CD4-positive, alpha-beta memory T cell (primary cell): ENCODE measurements at places on chromosomes 5 and 9. TPM values are rescaled to one million over a fixed set of nuclear protein-coding genes. Genes with fewer than 3 reads are reported as not detected.

GRCh38 chr9:133629221-133630110, 6.7 kb upstream of the DBH start:
- DNase-seq: no peak

DNA sequence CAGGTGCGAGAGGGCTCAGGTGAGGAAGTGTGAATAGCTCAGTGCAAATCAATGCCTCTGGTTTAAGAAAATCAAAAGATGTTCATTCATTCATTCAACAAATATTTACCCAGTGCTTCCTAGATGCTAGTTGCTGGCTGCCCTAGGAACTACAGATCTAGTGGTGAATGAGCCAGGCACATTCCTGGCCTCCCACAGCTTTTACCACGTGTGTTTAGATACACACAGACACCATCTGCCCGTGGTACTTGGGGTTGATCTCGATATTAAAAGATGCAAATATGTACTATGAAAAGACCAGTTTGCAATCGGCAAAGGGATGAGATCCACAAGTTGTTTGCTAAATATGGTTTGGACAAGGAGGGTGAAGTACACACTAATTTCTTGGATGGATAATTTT, 78.2 kb downstream of the GTF3C4 start:
- DNase-seq: no peak

DNA sequence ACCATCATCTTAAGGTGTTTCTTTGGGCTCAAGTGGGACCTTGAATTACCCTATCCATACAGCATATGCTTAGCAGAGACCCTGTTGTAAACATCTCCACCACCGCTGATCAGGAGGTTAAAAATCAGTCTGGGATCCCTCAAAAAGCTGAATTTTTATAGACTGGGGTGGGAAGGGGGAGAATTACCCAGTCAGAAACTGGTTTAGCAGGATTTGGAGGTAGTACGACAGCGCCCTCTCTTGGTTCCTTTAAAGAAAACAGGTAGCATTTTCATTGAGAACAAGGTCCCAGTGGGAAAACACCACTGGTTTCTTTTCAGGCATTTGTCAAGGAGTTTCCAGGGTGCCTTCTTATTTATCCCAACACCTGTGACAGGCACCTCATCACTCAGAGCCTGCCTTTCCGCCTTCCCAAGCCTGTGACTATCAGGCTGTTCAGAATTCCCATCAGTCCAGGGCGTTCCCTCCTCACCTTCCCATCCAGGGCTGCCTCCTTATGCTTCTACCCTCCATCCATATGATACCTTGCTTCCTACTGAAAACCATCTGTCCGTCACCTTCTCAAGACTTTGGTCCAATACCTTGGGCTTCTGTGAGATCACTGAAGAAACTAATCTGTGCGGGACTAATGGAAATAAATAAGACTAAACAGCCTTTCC, 203.8 kb upstream of the RAI14 start:
- DNase-seq: no peak

DNA sequence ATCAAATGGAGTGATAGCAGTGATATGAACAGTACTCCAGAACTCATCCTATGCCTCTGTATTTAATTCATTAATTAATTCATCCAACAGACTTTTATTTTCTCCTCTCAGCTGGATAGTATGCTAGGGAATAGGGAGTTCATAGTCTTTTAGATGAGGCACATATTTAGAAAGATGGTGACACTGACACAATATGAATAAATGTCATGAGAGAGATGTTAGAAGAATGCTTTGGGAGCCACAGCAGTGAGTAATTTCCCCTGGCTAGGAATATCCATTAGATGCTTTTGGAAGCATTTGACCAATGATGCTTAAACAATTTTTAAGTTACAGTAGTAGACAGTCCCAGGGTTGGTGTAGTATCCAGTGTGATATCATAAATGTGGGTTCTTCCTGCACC, 428.7 kb upstream of the SGCD start:
- no peak for DNase-seq

GRCh38 chr5:159337016-159337955, 7.0 kb upstream of the IL12B start:
- DNase-seq: peak; percentile 73

STPG3 gene
- total RNA-seq: not detected

- DNase-seq: no peak
Observed at GRCh38 chr5:88394536-88395175, 126.0 kb upstream of the TMEM161B start.

DNA sequence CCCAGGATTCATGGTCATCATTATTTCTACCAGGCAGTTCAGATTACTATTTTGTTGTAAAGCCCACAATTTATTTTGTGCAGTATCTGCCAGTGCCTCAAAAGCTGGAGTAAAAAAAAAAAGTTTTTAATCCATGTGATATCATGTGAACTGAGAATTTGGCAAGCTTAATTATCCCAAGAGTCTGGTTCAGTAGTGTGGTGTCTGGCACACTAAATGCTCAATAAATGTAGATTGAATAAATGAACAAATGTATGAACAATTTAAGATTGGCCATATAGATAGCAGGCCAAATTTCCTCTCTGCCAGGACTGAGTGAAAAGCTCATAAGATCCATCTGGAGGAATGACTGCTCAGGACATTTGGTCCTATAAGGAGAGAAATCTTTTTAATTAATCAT, 533.0 kb downstream of the TLE1 start:
- DNase-seq: no peak

KLHL3 gene
- total RNA-seq: 22.0 TPM

DNA sequence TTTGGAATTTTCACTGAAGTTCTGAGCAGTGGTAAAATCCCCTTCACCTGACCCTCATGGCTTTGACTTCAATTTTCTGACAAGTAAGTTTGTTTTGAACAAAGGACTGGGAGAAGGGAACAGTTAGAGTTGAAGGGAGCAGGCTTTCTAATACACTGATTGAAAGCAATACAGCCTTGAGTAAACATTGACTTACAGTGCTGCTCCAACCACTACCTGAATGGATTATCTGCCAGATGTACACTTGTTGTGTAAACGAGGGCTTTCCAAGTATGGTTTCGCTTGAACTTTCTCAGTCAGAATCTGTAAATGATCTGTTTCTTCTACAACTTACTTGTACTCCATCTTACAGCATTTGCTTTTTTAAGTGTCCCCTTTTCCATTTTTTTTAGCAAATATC, 1414.9 kb upstream of the NUDT12 start:
- no peak for DNase-seq

TPPP gene
- total RNA-seq: 1.2 TPM

DNA sequence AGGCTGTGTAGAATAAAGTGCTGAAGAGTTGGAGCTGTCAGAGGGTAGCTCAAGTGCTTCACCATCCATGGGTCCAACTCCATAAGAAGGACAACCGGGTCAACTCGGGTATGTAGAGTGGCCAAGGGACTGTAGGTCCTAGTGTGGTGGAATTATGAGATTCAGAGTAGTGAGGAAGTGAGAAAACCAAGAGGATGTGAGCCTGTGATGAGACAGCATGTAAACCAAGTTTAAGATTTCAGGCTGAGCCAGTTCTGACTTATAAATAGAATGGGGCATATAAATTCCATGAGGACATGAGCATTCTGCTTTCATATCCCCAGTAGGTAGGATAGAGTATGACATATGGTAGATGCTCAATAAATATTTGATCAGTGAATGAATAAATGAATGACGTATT, 96.3 kb downstream of the CFAP95 start:
- DNase-seq: no peak

DNA sequence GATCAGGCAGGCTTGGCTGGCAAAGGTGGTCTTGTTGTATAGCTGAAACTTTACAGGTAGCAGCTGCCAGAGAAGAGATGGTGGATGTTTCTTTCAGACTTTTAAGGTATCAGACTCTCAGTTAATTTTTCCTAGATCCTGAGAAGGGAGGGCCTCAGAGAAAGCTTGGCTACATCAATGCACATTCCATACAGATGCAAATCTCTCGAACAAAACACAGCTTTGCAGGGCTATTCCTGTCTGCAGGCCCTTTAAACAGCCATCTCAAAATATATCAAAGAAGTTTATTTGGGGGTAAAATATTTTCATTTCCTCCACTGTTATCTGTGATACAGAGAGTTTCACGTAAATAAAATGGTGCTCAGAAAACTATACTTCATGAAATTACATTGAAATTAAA, 1584.4 kb downstream of the EFNA5 start:
- DNase-seq: no peak

- no peak for DNase-seq
Observed at GRCh38 chr5:177973066-177973635, 22.9 kb downstream of the PROP1 start.

- peak; percentile 66 for DNase-seq
Observed at GRCh38 chr5:142145106-142145900, 36.7 kb downstream of the NDFIP1 start.

GRCh38 chr5:61783481-61783880, 451.4 kb downstream of the ZSWIM6 start:
- DNase-seq: no peak

GRCh38 chr5:94888674-94889073, 270.2 kb downstream of the SLF1 start:
- DNase-seq: no peak

DNA sequence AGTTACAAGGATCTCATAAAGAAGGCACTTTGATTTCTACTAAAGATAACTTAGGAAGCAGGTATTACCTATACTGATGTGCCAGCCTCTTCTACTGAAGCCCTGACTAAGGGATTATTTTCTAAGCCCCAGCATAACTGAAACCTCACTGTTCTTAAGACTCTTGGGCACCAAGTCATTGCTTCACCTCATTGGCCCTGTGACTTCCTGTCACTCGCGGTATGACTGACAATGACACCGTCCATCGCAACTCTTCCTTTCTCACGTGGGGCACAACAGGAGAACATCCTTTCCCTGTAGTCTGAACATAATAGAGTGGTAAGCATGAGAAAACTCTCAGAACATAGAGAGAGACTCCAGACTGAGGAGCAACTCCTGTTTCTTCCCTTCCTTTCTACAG, 6.4 kb downstream of the OR2V2 start:
- DNase-seq: no peak

PCDHA10 gene
- not detected for total RNA-seq

HSPB3 gene
- total RNA-seq: not detected

IFNA5 gene
- not detected for total RNA-seq

GRCh38 chr5:149298842-149299404, 27.3 kb downstream of the AFAP1L1 start:
- no peak for DNase-seq

DNA sequence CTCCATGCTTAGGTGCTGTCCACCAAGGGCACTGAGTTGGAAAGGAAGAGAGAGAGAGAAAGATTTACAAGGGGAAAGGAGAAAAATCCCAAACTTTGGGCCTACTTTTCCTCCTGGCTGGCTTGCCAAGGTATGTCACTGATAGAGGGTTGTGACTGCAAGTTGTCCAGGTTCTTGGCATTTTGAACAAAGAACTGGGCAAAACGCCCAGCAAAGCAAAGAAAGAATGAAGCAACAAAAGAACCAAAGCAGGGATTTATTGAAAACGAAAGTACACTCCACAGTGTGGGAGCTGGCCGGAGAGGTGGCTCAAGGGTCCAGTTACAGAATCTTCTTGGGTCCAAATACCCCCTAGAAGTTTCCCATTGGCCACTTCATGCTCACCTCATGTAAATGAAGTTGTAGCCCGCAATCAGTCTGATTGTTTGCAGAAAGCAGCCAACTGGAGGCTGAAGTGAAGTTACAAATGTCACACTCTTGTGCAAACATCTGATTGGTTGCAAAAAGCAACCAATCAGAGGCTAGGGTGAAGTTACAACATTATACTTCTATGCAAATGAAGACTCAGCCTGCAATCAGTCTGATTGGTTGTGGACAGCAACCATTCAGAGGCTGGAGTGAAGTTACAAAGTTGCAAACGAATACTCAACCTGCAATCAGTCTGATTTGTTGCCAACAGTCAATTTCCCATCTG, 263.5 kb downstream of the YTHDC2 start:
- DNase-seq: no peak

GRCh38 chr9:135450956-135451355, 28.6 kb upstream of the PPP1R26 start:
- no peak for DNase-seq

GRCh38 chr5:132003170-132003744, 8.2 kb downstream of the ACSL6 start:
- no peak for DNase-seq

SPATA31A3 gene
- total RNA-seq: not detected

DNA sequence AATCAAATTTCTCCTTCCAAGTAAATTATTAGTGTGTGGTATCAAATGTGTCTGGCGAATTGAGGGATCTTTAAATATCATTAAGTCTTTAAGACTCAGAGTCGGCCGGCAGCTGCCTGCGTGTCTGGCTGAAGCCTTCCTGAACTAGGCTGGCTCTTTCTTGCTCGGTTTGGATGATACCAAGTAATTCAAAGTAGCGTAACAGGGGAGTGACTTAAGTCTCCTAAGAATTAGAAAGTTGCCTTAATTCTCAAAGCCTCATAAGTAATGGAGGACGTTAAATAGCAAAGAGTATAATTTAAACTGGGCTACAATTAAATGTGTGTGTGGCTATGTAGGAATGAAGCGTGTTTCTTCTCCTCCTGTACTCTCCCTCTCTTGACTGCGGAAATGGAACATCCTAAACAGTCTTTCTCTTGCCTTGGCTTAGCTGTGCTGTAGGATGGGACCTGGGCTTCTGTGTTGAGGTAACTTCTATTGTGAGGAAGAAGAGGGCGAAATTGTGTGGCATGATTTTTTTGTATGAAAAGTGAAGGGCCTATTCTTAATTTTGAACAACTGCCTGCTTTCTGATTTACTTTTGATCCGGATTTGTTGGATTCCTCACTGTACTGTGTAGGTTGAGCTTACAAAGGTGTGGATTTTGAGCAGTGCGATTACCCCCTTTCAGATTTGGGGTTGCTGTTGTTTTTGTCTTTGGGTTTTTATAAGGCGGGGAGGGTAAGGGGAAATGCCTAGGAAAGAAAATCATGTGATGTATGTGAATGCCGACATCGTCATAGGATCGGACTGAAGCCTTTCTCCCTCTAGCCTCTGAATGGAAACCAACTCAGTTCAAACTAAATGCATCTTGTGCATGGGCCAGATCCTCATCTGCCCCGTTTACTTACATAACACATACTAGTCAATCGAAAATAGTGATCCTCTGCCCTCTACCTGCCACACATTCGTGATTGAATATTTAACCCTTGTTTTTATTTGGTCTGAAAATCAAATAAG, 29.9 kb downstream of the CPEB4 start:
- DNase-seq: peak; percentile 83

CCL19 gene
- not detected for total RNA-seq

DNA sequence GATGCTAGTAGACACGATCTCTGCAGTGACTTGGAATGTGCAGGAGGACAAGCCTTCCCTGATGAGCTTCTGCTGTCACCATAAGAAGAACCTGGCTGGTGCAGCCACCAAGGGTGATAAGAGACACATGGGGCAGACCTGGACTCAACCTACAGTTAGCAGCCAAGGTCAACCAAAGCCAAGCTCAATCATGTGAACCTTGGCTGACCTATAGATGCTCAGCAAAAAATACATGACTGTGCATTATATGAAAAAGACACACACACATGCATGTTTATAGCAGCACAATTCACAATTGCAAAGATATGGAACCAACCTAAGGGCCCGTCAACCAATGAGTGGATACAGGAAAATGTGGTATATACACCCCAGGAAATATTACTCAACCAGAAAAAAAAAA, 86.9 kb downstream of the TARS1 start:
- no peak for DNase-seq

BTF3 gene
- total RNA-seq: 557 TPM
